ENCODE measurements at places on chromosomes 5 and 9.

DNA sequence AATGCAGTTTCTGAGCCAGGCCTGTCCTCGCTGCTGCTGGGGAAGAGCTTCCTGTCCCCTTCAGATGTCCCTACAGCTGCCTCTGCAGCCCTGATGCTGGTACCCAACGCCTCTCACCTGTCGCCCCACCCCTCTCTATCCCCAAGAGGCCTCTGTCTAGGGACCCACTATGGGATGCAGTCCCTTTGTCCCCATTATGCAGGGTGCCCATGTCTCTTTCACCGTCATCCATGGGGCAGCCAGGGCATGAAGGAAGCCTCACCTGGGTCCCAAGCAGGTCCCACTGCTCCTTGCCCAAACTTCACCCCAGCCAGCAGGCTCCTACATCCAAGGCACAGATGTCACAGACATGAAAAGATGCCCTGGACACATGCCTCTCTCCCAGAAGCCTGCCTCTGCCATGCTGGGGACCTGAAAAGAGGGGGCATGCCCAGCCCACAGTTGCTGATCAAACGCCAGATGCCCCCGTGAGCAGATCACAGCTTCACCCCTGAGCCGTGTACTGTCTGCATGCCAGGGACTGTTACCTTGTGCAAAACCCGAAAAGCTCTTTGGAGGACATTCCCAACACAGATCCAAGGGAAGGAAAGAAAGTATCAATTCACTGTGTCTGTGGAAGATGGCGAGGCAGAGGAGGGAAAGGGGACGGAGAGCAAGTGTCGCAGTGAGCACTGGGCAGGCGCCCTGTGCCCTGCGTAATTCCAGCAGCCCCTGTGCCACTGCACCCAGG is 81.0 kb downstream of the ADAMTS2 start:
- DNase-seq: no peak

DNA sequence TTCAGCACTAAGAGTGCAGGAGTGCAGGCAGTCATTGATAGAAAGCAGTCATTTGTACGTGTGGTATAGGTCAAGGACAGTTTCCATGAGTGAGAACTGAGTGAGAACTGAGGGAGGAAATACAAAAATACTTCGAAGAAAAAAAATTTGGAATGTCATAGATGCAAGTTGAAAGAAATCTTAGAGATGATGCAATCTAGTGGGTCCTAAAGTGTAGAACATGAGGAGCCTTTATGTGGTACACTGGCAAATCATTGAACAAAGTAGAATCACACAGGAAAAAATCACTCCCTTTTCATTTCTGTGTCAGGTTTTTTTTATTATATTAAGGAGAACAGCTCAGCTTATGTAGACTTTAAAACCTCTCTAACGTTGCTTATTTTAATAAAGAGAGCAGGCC is 26.4 kb upstream of the SLC1A1 start:
- DNase-seq: no peak

- DNase-seq: no peak
Observed at GRCh38 chr5:154631141-154631540, 124.0 kb upstream of the LARP1 start.

DNA sequence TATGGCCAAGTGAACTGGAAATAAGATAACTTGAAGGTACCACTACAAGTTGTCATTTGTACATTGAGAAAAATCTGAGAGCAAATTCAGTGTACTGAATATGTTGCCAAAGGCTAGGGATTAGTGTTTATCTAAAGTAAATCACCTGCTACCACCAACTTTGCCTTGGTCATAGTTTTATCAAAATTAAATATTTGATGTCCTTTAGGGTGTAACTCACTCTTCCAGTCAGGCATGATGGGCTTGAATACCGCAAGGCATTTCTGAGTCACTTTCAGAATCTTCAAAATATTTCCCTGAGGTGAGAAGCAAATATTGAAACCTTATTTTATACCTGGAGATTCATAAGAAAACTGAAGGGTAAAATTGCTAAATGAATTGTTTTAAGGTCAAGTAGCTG is 1338.6 kb upstream of the ACO1 start:
- no peak for DNase-seq

- no peak for DNase-seq
Observed at GRCh38 chr9:7936996-7937395, 137.4 kb upstream of the DMAC1 start.
